Uterus (tissue), 4 donors: ENCODE measurements at places on chromosomes 16 and 17.

GRCh38 chr17:50508573-50509460 lies 578 bp downstream of the MYCBPAP start:
- no peak for DNase-seq

DNA sequence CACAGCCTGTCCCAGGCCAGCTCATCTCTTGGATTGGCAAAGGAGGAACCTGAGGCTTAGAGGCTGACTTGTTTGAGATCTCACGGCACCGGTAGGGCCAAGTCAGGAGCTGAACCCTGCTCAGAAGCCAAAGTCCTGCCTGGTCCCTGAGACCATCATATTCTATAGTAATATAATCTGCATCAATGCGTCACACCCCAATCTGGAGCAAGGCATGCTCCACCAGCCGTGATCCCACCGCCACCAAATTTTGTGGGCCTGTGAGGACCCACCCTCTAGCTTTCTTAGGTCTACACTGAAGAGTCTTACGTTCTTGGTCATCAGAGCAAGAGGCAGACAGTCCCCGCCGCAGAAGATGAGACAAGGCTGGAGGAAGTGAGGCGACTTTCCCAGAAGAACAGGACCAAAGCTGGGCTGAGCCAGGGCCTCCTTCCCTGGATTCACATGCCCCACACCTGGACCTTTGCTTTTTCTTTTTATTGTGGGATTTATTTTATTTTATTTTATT lies 2.7 kb downstream of the SULT1A1 start:
- DNase-seq, result no peak

DNA sequence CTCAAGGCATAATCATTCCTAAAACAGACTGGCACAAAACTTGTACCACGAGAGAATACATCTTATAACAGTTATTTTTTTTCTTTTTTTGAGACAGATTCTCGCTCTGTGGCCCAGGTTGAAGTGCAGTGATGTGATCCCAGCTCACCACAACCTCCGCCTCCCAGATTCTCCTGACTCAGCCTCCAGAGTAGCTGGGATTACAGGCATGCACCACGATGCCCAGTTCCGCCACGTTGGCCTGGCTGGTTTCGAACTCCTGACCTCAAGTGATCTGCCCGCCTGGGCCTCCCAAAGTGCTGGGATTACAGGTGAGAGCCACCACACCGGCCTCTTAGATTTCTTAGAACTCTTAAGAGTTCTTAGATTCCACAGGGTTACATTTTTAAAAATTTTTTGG lies 4.1 kb downstream of the NUFIP2 start:
- DNase-seq, result no peak

DNA sequence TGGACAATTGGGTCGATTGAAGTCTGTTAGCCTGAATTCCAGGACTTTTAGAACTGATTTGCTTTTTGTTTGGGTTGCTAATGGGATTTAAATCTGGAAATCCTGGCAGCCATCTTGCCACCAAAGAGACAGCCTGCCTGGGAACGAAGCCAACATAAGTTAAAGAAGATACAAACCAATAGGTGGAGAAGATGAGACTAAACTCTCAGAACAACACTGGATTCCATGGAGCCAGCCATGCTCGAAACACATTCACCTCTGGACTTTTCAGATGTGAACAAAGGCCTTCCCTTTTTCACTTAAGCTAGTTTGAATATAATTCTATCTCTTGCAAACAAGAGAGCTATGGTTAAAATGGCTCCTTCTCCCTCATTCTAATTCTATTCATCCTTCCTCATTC lies 135.9 kb downstream of the TOX3 start:
- DNase-seq, result no peak

DNA sequence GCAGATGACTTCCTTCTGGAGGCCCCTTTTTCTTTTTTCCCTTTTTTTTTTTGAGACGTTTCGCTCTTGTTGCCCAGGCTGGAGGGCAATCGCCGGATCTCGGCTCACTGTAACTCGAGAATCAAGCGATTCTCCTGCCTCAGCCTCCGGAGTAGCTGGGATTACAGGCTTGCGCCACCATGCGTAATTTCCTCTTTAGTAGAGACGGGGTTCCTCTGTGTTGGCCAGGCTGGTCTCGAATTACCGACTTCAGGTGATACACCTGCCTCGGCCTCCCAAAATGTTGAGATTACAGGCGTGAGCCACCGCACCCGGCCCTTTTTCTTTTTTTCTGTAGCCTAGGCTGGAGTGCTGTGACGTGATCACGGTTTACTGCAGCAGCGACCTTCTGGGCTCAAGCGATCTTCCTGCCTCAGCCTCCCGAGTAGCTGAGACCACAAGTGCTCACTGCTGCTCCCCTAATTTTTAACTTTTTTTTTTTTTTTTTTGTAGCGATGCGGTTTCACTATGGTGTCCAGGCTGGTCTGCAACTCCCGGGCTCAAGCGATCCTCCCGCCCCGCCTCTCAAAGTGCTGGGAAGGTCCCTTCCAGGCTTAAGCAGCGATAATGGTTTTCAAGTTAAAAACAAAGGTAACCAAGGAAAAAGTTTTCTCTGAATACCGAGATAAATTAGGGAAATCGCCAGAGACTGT lies 956 bp upstream of the IST1 start:
- peak; percentile 44 for DNase-seq

DNA sequence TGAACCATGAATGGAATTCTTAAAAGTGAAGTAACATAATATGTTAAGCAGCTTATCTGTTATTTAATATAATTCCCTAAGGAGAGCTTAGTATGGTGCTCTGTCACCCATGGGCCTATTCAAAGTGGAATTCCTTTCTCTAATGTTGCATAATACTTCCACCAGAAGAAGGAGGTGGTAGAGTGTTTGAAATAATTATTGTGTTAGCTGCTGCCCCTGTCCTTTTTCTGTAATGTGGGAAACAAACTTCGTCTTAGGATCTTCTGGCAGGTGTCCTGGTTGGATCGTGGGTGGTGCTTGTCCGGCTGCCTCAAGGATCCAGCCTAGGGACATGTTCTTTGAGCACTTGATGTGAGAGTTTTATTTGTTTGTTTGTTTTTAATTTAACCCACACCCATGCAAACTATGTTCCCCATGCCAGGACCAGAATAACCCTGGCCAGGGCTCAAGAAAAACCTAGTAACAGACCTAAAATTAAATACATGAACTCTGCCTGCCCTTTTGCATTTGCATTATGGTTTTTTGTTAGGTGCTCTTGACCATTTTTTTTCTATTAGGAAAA lies 46.1 kb downstream of the ZNRF1 start:
- peak; percentile 54 for DNase-seq

DNA sequence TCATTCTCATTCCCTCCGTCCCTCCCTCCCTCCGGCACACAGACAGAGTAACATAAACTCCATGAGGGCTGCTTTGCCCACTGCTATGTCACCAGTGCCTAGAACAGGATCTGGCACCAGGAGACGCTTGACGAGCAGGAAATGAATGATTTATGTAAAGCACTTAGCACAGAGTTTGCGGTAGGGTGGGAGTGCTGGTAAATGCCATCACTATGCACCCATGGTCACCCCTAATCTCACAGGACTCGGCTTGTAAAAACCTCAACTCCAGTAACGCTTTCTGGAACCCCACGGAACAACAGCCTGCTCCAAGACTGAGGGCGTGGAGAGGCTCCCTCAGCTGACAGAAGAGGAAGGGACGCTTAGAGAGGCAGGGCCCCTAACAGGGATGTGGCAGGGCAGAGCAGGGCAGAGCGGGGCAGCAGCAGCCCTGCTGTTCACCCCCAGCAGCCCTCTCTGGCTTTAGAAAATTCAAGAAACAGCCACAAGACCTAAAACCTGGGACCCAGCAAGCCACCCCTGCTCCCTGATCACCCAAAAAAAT lies 156.9 kb downstream of the C16orf78 start:
- DNase-seq, result no peak

- DNase-seq, result no peak
Measured at GRCh38 chr17:72137161-72137560, 16.3 kb downstream of the SOX9 start.

DNA sequence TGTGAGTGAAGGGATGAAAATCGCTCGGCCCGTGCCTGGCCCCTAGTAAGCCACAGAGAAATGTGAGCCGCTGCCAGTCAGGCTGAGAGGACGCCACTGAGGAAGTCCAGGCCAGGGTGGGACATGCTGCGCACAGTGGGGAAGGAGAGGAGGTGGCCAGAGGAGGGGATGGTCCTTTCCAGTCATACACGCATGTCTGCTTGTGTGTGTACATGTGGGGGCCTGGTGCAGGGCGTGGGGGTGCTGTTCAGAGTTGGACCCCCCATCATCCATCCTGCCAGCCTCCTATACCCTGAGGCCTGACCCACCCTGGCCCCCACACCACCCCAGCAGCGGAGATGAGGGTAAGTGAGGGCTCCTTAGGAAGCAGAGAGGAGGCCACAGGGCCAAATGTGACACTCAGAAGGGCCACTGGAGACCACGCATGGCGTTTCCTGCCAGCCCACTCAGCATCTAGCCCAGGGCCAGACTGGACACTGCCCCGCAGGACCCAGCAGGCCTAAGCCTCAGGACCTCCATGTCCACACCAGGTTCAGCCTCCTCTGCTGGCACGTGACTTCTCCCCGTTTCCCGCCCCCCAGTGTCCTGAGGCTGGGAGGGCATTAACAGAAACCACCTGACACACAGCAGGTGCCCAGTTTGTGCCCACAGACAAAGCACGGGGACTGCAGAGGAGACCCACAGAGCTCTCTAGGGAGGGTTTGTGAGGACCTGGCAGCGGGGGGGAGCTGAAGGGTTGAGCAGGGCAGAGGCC lies 7.0 kb downstream of the DOC2A start:
- no peak for DNase-seq

DNA sequence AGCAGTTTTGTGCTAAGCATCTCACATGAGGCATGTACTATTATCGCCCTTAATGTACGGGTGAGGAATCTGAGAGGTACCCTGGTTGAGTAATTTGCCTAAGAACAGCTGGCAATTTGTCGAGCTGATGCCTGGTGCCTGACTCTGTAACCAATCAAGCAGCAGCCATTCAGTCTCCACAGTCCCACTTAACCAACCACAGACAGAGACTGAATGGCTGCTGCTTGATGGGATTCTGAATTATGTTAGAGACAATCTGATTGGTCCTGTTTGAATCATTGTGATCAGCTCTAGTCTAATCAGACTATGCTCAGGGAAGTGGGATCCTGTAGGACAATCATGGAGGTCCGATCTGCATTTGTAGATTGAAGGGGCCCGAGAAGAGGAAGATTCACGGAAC lies 447.0 kb downstream of the SHISA9 start:
- DNase-seq, result no peak

DNA sequence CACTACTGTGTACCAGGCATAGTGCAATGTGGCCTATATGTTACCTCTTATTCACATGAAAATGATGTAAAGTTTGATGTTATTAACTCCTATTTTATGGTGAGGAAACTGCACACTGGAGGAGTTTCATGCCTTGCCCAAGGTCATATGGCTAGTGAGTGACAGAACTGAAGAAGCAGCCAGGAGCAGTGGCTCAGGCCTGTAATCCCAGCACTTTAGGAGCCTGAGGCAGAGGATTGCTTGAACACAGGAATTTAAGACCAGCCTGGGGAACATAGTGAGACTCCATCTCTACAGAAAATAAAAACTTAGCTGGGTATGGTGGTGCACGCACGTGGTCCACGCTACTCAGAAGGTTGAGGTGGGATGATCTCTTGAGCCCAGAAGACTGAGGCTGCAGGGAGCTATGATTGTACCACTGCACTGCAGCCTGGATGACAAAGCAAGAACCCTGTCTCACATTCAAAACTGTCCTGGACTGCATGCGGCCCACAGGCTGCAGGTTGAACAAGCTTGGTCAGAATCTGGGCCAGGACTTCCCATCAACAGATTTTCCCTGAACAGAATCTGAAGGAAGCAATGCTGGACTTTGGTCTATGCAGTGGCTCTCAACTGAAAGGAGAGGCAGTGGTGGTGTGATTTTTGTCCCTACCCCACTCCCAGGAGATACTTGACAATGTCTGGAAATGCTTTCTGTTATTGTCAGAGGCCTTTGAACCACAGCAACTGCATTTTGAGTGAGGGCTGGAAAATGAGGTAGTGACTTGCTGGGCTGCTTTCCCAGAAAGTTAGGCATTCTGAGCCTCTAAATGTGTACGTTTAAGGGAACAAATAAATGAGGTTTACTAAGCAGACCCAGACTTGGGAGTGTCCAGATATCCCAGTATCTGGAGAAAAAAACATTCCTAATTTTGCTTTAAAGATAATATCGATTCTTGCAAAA lies 479.5 kb downstream of the TMEM114 start:
- DNase-seq, result no peak

DNA sequence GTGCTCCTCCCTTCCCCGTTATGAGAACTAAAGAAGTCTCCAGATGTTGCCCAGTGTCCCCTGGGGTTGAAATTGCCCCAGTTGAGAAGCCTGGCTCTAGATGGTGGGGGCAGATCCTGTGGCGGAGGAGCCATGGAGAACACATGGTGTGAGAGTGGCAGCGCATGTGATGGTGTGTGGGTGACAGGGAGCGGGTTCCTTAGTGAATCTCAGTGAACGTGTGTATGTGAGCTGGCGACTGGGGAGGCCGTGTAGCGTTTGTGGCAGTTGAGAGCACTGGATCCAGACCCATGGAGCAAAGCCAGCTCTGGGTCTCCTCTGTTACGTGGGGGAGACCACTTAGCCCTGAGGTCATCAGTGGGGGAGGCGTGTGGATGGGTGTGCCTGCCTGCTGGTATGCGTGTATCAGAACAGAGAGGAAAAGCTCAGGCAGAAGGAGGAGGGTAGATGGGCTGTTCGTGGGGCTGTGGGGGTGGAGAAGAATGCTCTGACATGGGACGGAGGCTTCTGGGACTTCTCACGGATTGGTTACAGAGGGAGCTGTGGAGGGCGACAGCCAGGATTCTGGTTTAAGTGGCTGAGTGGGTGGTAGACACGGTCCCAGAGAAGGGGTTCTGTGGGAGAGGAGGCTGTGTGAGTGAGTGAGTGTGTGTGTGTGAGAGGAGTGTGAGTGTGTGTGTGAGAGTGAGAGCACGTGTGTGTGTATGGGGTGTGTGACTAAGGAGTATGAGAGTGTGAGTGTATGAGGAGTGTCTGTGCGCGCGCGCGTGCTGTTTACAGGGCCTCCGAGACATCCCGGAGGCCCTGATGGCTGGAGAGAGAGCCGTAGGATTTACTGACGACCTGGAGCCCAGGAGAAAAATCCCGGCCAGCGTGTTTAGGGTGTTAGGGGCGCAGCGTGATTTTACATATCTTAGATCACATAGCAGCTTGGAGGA lies 193.8 kb downstream of the SNX29 start:
- DNase-seq, result peak; percentile 44

DNA sequence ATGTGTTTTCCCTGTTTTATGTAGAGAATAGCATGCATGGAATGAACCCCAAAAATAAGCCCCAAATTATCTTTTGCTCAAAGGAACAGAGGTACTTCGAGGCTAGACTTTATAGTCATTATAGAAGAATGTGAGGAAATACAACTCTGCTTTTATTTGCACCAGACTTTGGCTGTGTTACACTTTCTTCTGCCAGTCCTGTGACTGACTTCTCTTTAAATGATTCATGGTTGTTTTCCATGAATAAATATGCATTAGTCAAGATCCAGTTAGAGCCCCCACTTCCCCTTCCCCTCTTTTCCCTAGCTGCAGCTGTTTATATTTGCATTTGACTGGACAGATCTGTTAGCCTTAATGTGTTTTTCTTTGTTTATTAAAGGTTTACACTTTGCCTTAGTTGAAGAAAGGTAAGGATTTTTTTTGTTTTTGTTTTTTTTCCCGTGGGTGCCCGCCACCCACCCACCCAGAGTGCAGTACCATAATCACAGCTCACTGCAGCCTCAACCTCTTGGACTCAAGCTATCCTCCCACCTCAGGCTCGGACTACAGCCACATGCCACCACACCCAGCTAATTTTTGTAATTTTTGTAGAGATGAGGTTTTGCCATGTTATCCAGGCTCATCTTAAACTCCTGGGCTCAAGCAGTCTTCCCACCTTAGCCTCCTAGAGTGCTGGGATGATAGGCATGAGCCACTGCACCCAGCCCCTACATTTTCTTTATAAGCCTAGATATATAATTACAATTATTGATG lies 152.6 kb downstream of the CYB561 start:
- DNase-seq, result no peak
